ENCODE measurements at places on chromosomes 7 and 10.

DNA sequence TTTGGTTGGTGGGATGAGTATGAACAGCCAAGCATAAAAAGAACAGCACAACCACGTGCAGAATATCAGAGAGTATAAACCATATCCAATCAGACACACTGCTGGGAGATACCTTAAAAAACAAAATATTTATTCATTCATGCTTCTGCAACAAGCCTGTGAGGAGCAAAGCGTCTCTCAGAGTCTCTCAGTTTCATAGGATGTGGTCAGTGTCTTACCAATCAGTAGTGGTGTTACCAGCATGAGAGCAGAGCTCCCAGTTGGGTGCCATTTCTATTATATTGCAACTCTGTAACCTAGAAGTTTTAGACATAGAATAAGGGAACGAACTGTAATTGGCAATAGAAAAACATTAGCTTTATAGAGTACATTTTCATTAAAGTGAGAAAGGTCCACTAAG lies 445.9 kb upstream of the LRRN3 start:
- DNase-seq: no peak

DNA sequence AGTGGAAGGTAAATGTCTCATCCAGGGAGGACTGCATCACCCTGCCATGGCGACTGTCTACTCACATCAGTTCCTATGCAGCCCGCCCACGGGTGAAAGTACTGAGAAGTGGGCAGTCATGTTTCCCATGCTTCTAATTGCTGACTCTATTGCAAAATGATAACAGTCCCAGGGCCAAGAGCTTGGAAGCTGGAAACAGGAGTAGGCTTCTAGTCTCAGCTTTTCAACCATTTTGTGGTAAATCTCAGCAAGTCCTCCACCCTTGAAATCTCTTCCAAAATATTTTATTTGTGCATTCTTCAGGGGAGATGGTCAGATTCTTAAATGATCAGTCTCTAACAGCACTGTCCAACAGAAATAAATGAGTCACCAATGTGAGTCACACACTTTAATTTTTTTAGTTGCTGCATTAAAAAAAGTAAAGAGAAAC lies 48.1 kb upstream of the TARP start:
- peak; percentile 37 for DNase-seq

- no peak for DNase-seq
Observed at GRCh38 chr10:3792710-3793219, 7.8 kb upstream of the KLF6 start.

- no peak for DNase-seq
Observed at GRCh38 chr7:30799206-30799975, 28.2 kb downstream of the MINDY4 start.

- no peak for DNase-seq
Observed at GRCh38 chr10:127150136-127150535, 46.3 kb downstream of the INSYN2A start.

Data from stimulated activated CD4-positive, alpha-beta T cell treated with anti-CD3 and anti-CD28 coated beads, Interleukin-2, amount 100 ng/mL, for 24 hours (primary cell).